ENCODE measurements at places on chromosomes 13 and 19.

DNA sequence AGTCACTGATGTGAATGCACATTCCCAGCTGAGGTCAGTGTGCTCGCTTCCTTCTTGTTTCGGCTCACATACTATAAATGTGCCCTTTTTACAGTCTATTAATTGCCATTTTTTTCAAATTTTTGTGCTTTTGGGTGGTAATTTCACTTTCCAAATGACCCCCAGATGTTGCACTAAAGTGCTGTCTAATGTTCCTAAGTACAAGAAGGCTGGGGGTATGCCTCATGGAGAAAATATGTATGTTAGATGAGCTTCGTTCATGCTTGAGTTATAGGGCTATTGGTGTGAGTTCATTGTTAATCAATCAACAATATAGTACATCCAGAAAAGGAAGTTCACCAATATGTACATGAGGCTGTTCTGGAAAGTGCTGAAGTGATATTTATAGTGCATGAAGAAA is 84.7 kb downstream of the KL start:
- no peak for DNase-seq

GRCh38 chr13:36370108-36370429 is 23.9 kb upstream of the SPART start:
- no peak for DNase-seq

GRCh38 chr13:29568731-29569130 is 26.8 kb downstream of the SLC7A1 start:
- DNase-seq: no peak

GRCh38 chr19:21940684-21941083 is 70.1 kb downstream of the ZNF208 start:
- DNase-seq: no peak

GRCh38 chr13:100090861-100091260 is 2.0 kb downstream of the PCCA start:
- no peak for DNase-seq

GRCh38 chr13:65855242-65855805 is 1374.8 kb downstream of the PCDH9 start:
- no peak for DNase-seq

DNA sequence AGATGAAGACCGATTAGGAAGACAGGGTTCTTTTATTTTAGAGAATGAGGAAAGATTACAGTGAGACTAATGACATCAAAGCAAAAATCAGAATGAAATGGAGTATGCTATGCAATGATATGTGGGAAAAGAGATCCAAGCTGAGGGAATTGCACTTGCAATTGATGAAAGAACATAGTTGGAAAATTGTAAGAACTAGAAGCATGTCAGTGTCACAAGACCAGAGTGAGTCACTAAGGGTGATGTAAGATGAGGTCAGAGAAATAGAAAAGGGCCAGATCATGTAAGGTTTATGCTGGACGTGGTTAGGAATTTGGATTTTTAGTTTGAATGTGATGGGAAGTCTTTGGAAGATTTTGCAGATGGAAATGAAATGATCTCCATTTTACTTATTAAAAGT is 1937.3 kb downstream of the OLFM4 start:
- DNase-seq: no peak

- DNase-seq: no peak
Measured at GRCh38 chr13:72174549-72174948, 307.5 kb upstream of the DACH1 start.

- no peak for DNase-seq
Measured at GRCh38 chr19:35845215-35846037, 6.9 kb downstream of the NPHS1 start.

DNA sequence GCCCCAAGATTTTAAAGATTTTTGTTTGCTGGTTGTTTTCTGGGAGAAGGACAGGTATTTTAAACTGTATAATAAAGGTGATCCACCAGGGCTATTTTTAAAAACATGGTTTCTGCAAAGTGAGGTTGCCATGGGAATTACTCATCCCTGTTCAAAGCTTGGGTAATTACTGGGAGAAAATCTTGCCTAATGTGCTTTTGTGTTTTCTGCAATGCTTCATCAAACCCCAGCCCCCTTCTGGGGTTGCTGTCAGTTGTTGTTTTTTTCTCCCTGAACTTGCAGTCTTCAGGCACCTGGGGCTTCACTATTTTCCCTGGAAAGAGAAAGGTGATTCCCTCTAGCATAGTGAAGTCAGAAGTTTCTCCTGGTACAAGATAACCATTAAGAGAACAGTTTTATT is 277.2 kb downstream of the NALCN start:
- DNase-seq: no peak

- peak; percentile 53 for DNase-seq
Measured at GRCh38 chr19:3708207-3708931, at the start of gene TJP3. Gene TJP3 (plus strand): TSS chr19:3708384. CDS start chr19:3728433, 20,049 bp downstream.

DNA sequence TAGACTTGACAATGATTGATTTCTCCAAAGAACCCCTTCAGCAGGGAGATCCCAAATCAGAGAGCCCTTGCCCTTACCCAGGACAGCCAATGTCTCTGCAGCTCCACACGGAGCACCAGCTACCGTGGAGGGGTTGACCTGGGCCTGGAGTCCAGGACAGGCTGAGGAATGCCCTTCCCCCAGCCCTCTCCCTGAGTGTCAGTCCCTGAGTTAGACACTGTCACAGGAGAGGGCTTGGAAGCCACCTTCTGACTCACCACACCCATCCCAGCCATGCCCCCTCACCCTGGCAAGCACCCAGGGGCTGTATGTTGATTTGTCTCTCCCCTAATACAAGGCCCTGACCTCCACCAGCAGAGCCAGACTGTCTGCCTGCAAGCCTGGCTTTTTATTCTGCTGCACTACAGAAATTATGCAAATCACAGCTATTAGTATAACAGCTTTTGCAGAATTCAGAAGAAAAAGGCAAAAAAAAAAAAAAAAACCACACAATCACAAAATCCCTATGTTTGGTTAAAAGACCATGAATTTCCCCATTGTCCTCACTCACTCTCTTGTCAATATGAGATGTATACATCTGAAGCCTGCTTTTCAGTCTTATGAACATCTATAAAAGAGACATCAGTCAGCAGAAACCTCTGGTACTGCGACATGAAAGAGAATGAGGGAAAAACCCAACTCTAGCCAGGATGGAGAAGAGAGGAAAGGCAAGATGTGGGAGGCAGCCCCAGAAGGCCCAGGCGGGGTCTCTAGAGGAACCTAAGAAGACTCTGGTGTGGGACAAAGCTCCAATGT is 240.7 kb downstream of the UQCRFS1 start:
- DNase-seq: no peak

GRCh38 chr19:48804496-48804895 is 6.3 kb downstream of the BCAT2 start:
- DNase-seq: no peak

DNA sequence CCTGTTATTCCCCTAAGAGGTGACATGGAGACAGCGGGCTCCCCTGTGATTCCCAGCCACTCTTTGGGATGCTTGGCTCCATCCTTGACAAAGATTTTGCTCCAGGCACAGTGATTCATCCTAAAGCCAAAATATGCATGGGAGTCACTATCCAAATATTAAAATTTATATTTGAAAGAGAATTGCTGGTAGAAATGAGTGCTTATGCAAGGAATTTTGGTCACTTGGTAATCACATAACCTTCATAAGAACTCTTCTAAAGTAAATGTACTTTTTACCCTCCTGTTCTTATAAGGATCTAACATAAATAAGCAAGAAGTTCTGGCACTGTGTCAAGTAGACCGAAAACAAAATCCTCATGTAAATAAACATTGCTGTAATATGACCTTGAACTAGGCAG is 385.8 kb downstream of the ITGBL1 start:
- DNase-seq: no peak

Measured in WERI-Rb-1 (cell line).